ENCODE measurements at places on chromosomes 7 and 10.

DNA sequence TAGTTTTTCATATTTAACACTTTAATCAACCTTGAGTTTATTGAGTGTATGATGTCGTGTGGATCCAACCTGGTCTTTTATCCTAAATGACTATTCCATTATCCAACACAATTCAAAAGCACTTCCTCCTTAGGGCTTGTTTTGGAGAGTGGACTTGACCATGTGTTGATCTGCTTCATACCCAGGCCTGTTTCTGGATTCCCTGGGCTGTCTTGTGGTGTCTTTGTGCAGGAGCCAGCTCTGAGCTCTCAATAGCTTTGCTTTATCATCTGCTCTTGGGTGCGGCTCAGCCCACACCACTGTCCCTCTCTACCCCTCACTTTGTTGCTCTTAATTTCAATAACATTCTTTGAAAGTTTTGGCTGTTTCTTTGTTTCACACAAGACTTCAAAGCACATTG, 70.9 kb upstream of the CHST15 start:
- DNase-seq: no peak

GRCh38 chr7:128236924-128237586, 4.0 kb upstream of the LEP start:
- peak; percentile 85 for DNase-seq

DNA sequence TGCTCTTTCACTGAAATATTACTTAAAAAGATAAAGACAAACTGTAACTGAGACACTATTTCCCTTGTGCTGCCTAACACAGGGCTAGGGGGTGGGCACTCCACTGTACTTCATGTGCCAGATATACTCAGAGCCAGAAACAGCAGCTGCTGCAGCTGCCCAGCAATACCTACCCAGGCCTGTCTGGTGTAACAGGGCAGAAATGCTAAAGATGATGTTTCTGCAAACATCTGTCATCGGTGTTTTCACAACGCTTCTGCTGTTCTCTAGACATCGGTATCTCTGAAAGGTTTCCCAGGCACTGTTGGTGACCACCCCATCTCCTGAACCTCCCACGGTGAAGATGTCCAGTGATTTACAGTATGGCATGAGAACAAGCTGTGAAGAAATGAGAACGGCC, 42.7 kb downstream of the LAMB1 start:
- no peak for DNase-seq

DNA sequence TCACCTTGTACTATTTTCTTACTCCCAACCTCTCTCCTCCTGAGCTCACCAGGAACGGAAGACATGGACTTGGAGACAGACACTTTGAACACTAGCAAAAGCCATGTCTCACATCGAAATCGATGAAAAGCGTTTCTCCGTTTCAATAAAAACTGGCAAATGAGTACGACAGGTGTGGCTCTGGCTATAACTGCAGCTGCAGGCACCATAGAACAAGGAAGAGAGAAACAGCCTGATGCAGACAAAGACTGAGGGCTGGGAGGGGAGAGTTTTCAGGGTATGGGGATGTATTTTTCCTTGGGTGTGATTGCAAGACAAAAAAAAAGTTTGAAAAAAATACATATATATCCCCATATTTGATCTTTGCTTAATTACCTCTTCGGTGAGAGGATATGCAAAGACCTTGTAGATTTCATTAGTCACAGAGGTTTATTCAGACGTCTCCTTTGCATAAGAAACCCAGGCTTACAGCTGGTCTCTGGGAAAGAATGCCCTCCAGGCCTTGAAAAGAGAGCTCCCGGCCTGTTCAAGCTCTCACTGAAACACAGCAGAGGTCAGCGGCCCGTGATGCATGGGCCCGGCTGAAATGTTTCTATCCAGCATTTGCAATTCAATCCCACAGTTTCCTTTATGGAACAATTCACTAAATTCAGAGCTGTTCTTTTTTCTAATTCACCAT, 63.1 kb downstream of the TLL2 start:
- no peak for DNase-seq

DNA sequence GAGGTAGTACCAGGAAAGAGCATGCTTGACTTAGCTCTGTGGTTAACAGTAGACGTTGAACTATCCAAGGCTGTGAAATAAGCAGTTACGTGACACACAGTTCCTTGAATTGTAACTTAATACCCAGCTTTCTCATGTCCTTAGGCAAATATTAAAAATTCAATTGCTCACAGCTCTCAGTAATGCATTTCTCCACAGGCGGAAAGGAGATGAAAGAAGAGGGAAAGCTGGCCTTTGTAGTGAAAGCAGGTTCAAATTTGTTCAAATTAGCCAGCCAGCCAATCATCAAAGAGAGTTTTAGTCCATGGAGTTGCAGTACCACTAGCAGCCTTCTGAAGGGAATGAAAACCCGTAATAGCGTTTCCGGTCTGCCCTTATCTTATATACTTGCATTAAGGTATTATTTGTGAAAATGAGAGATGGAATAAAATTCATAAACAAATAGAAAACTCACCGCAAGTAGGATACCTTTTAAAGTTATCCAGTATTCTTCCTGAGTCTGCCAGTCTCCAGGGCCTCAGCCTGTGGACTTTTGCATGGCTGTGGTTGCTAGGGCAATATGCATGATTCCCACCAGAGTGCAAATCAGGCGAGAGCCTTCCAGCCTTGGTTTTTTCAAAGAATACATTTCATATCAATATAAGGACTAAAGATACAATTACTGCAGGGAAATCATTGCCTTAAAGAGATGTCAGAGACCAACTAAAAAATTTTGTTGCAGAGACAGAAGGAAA, 795.5 kb downstream of the TNS3 start:
- DNase-seq: peak; percentile 28

- DNase-seq: no peak
Measured at GRCh38 chr7:23981314-23981713, 271.3 kb downstream of the STK31 start.

DNA sequence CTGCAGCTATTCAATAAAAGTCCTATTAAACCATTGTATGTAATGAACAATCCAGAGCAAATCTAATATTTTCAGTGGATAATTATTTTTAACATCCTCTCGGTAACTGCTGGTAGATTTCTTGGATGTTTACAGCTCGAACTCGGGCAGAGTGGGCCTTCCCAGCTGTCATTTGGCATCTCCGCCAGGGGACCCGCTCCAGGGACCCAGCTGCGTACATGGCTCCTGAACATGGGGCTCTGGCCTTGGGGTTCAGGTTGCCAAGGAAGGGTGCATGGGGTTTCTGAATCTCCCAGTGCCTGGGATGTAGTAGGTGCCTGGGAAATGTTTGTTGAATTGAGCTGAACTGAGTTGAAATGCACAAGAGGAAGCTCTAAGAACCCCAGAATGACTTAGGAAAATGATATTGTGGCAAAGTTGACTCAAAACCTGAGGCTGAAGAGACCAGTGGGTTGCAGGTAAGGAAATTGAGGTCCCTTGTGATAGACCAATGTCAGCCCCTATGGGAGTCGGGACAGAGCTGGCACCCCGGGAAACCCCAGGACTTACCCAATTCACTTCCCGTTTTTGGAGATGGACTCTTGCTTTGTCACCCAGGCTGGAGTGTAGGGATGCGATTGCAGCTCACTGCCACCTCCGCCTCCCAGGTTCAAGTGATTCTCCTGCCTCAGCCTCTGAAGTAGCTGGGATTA, 228.4 kb downstream of the CUX1 start:
- DNase-seq: no peak

GRCh38 chr10:21497177-21497807, 28.2 kb downstream of the SKIDA1 start:
- DNase-seq: peak; percentile 65

- no peak for DNase-seq
Measured at GRCh38 chr7:114852293-114852692, 69.6 kb upstream of the MDFIC start.

DNA sequence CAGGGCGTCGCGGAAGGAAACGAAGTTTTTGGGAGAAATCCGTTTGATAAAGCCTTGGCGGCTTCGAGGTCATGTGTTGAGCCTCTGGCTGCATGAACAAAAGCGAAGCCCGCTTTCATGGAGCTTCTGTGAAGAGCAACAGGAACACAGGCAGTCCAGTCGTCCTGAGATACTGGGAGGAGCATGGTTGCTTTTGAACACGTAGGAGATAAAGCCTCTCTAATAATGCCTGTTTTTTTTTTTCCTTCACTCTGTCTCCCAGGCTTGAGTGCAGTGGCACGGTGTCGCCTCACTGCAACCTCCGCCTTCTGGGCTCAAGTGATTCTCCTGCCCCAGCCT, 473 bp upstream of the ZNF32 start:
- DNase-seq: no peak

- no peak for DNase-seq
Measured at GRCh38 chr10:122127943-122128342, 139.0 kb downstream of the TACC2 start.

DNA sequence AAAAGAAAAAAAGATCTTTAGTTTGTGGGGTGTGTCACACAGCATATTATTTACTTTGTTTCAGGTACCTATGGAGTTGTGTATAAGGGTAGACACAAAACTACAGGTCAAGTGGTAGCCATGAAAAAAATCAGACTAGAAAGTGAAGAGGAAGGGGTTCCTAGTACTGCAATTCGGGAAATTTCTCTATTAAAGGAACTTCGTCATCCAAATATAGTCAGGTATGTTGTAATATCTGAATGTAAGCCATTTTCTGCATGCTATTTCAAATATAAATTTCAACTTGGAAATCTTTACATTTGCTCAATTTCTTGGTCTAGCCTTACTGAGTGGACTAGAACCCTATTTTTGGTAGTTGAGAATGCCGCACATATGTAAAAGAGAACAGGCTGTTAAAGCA, 6.4 kb downstream of the CDK1 start:
- no peak for DNase-seq

DNA sequence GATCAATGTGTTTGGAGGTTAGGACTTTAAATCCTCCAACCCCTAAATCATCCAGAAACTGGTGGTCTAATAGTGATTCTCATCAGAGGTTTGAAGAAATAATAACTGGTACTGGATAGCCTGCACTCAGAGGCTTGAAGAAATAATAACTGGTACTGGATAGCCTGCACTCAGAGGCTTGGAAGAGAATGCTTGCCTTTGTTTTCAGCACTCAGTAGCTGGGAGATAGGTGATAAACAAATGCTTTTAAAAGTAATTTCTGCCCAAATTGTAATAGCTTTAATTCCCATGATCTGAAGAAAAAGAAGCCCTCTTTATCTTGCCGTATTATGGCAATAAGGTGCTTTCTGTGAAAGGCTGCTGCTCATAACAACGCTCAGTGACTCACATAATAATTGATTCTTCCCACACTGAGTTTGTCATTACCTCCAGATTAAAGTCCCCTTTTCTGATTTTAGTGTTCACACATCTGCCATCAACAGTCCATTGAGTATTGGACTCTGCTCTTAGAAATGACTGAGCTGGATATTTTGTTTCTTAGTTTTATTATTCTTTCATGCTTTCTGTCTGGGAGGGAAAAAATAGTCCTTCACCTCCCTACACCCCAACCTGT, 112.3 kb upstream of the PHYHIPL start:
- no peak for DNase-seq

GRCh38 chr10:19049567-19049966, 966 bp downstream of the MALRD1 start:
- DNase-seq: no peak

GRCh38 chr10:68212721-68213352, 19.1 kb downstream of the ATOH7 start:
- peak; percentile 15 for DNase-seq

DNA sequence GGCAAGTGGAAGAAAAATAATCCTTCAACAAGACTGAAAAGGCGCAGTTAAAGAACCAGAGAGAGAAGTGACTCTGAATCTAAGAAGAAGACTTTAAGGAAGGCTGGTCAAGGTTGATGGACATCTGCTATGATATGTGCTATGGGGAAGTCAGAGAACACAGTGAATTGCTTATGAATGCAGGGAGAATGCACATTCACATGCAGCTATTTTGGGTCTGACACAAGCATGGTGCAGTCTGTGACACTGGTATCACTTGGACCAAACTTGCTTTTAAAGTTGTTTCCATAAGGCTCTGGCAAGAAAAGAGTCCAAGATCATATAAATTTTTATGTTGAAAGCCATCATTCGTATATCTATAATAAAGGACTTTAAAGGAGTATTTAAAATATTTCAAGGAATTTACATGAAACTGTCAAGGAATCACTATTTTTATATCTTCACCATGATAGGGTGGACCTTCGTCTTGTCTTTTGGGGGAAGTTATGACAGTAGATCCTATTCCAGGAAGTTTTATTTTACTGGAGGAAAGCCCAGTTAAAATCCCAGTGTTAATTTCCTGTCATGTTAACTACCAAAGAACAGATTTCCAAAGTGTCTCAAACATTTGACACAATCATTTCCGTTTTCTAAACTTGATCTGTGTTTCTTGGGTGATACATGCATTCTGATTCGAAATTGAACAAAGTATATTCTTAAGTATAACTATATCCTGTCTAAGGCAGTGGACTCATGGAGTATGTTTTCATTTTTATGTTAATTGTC, 239.6 kb downstream of the SDK1 start:
- no peak for DNase-seq

- no peak for DNase-seq
Measured at GRCh38 chr7:156943091-156944041, 6.1 kb upstream of the NOM1 start.

- DNase-seq: no peak
Measured at GRCh38 chr10:122407375-122408125, 33.0 kb downstream of the PLEKHA1 start.

GRCh38 chr7:23284871-23285270, 14.3 kb upstream of the MALSU1 start:
- no peak for DNase-seq

DNA sequence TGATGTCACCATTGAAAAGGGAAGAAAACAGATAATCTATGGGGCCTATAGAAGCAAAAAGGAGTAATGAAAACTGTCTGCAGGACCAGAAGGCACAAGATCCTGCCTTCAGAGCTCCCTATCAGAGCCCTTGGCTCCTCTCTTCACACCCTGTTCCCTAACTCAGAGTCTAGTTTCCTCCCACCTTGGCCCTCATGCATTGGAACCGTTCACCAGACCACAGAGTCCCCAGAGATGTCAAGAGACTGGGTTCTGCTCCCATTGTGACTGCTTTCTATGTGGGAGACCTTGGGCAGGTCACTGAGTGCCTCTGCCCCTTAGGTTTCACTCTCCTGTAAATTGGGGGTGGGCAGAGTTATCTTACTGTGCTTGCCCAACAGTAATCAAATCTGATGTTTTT, 80.1 kb upstream of the RPA3 start:
- no peak for DNase-seq

- no peak for DNase-seq
Measured at GRCh38 chr7:135175931-135176330, 5.4 kb upstream of the CYREN start.

GRCh38 chr10:73093922-73094850, 2.5 kb downstream of the P4HA1 start:
- DNase-seq: no peak

- no peak for DNase-seq
Measured at GRCh38 chr7:24812305-24812945, 55.2 kb upstream of the GSDME start.

DNA sequence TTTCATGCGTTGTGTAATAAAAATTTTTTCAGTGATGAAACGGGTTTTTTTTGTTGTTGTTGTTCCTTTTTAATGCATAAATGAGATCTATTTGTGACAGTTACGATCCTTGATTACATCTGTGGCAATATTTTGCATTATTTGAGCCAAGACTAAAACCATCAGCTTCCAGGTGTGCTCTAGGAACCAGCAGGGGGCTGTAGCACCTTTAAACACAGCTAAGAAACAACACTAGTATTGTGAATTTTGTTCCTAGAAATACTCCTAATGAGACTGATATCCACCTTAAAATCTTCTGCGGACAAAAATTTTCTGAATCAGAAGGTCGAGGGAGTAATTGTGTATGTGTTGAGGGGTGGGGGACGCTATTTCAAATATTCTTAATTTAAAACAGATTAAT, 52.6 kb downstream of the FGFBP3 start:
- DNase-seq: no peak
